ENCODE measurements at places on chromosomes 4 and X.

GRCh38 chr4:184440595-184441358 is 33.6 kb downstream of the IRF2 start:
- no peak for DNase-seq

GRCh38 chrX:134760650-134761049 is 102.4 kb upstream of the PLAC1 start:
- DNase-seq, result no peak

GRCh38 chr4:83083925-83084475 is 30.5 kb downstream of the PLAC8 start:
- DNase-seq, result no peak

- no peak for DNase-seq
Measured at GRCh38 chr4:173362666-173363065, 8.1 kb upstream of the SAP30 start.

- no peak for DNase-seq
Measured at GRCh38 chrX:101219864-101220346, 319 bp downstream of the DRP2 start.

DNA sequence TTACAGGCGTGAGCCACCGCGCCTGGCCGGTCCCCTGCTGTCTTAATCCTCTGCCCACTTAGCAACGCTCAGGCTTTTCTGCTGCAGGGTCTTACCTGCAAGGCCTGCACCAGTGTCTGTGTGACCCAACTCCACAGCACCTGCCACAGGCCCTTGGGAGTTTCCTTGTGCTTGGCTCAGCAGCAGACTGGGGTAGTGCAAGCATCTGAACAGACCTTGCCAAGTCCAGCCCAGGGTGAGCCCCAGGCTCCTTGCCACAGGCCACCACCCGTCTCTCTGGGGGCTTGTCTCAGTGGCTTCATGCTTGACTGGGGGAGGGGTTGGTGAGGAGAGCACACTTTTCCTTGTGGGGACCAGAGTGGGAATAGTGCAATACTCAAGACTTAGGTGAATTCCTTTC is 87.0 kb downstream of the FAM193A start:
- no peak for DNase-seq

DNA sequence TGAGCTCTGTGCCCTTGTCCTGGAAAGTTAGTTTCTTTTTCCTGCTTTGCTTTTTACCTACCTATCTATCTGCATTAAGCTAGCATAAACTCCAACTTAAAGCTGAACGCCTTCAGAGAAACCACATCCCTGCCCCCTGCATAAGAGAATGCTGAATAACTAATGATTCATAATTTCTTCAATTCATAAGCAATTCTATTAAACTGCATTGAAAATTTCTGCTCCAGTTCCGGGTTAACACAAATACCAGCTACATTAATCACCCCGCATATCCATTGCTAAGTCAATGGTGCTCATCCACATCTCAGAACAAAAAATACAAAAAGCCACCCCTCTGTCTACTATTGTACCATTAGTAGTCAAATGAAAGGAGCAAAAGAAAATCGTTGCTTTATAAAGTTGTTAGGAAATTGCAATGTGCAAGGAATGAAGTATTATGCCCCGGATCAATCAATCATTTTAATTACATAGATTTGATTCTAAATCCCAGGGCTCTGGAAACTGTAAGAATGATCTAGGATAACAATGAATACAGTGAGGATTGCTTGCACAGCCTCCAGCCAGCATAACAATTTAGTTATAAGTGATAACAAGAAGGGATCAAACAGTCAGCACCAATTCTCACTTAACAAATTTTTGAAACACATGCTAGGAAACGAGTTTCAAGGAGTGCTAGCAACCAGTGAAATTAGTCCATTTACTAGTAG is 106.8 kb downstream of the ELOVL6 start:
- DNase-seq, result no peak

DNA sequence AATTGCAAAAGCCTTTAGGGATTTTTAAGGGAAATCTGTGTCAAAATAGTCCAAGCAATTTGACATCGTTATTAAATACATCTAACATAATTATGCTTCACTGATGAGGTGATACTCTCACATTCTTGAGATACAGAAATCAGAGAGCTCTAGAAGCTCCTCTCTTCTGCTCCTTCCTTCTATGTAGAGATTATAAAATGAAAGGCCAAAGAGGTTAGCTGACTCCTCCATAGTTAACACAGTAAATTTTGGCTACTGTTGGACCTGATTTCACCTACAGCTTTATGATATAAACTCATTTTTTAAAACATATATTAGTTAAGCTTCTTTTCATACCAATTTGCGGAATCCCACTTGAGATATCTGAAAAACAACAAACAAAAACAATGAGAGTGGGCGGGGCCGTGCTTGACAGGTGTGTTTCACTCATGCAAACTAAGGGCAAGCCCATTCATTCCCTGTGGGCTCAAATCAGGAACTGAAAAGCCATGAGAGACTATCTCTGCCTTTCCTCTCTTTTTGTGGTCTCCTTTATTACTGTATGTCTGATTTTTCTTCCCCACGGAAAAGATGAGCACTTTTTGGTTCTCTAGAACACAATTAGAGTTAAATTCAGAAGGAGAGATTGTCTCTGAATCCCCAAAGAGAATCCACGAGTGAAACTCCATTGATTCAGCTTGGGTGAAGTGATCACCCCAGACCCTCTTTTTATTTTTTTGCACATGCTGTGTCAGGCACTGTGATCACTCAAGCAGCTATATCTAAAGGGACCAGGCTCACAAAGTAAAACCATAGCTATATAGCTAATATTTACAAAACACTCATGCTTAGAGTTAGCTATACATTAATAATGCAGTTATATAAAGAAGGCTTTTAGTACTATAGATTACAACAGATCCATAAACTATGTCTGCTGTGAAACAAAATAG is 566.3 kb downstream of the IL15 start:
- DNase-seq, result no peak

GRCh38 chr4:153782581-153782980 is 6.3 kb downstream of the SFRP2 start:
- DNase-seq, result no peak

DNA sequence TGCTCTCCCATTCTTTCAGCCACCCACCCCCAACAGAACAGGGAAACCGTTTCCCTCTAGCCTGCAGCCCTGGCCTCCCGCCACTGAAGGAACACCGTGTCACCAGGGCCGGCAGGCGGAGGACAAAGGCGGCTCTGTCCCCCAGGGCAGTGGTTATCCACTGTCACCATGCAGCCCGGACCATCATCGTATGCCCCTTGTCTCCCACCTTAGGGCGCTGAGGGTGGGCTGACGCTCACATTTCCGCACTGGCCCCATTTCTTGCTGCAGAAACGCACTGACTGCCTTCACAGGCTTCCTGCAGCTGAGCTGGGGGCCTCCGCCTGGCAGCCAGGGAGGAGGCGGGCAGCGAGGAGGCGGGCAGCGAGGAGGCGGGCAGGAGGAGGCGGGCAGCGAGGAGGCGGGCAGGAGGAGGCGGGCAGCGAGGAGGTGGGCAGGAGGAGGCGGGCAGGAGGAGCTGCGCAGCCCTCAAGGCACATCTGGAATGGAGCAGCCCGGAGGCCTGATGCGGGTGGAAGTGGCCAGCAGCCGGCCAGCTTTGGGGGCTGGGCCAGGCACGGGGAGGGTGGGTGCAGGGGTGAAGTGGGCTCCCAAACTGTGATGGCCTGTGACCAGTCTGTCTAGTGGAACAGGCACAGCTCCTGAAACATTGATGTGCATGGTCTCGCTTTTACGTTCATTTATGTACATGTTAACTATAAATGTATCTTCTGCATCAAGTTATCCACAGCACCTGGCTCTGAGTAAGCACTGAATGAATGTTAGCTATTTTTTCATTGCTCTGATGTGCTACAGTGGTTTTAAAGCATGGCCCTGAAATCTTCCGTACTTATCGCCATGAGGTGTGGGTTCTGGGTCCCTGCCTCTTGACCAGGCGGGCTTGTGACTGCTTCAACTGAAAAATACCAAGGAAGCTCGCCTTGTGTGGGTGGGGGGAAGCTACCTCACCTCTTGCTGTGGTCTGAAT is 20.6 kb upstream of the KIAA0232 start:
- no peak for DNase-seq

DNA sequence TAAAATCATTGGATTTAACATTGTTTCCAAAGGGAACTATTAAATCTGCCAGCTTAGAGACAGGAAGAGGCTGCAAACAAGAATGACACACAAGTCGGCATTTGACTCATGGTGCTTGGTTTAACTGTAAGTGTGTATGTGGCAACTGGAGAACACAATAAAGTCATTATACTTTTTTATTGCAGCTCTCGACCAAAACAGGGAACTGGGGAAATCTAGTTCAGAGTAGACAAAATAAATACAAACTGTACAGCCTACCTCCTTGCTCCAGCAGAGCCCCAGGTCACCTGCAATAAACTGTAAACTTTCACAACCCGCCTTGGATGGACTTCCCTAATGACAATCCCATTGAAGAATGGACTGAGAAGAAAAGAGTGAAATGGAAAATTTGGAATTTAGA is 24.0 kb downstream of the NPY5R start:
- DNase-seq, result no peak

GRCh38 chrX:150880808-150881165 is 17.7 kb downstream of the CD99L2 start:
- no peak for DNase-seq

DNA sequence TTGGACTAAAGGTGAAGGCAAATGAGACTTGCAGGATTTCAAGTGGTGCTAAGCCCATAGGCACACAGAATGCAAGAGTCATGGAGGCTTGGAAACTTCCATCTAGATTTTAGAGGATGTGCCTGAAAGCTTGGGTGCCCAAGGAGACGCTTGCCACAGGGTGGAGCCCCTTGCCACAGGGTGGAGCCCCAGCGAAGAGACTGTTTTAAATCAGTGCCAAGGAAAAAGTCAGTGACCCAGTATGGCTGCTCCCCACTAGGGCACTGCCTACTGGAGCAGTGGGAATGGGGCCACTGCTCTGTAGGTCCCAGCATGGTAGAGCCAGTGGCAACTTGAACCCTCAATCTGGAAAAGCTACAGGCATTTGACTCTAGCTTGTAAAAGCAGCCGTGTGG is 794.2 kb upstream of the LCORL start:
- no peak for DNase-seq

- no peak for DNase-seq
Measured at GRCh38 chr4:16838226-16838875, 60.1 kb downstream of the LDB2 start.

DNA sequence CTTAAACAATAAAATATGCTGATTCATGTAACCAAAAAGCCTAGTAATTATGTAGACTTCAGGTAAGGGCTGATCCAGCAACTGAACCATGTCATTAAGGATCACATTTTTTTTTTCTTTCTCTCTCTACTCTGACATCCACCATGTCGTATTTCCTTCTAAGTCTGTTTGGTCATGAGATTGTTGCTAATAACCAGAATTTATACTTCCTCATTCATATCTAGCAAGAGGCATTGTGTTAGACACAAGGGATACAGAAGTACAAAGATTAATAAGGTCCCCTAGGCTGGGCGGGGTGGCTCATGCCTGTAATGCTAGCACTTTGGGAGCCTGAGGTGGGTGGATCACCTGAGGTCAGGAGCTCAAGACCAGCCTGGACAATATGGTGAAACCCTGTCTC is 24.1 kb downstream of the PHEX start:
- no peak for DNase-seq

GRCh38 chr4:110498420-110498819 is 22.5 kb downstream of the ENPEP start:
- DNase-seq, result no peak

DNA sequence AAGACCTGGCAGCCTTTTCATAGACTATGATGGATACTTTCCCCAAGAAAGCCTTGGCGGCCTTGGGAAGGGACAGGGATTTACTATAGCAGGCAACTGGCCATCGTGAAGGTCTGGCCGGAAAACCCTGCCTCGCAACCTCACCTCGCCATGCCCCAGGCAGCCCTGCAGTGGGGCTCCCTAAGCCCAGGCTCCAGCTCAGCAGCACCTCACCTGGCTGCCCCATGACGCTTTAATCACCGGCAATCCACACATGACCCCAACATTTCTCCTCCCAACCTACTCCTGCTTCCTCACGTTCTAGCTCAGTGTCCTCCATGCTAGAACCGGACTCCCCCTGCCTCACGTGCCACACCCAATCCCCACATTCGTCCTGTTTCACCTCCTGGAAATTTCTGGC is 82.4 kb downstream of the NSUN7 start:
- DNase-seq, result no peak

DNA sequence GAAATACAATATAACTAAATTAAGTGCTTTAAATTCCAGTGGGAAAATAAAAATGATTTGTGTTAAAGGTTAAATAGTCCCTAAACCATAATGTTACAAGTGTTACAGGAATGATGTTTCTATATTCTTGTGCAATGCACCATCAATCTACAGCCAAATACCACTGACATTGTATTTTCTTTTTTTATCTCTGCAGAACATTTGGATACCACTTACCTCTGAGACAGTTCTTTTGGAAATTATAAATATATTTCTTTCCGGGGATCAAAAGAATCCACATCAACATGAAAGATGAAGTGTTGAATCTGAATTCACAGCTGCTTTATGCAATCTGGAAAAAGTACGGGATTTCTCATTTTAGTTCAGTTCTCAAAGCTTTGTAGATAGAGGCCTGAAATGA is 518.3 kb upstream of the AGA start:
- no peak for DNase-seq

- DNase-seq, result peak; percentile 78
Measured at GRCh38 chr4:184400375-184400870, 73.9 kb downstream of the IRF2 start.

DNA sequence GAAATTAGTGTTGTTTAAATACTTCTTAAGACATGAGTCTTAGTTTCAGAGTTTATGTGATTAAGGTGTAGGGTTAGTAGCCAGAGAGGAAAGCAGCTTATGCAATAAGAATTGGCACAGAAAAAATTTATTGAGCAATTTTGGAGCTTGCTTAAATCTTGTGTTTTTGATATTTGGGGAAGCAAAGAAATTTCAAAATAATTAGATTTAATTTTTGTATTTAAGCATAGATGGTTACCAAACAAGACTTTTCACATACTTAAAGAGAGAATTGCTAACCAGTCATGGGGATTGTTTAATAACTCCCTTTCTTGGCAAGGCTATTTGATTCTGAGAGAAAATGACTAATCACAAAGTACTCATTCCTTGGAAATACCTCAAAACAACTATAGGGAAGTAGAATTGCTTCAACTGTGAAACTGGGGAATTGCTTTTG is 202.0 kb upstream of the GRID2 start:
- no peak for DNase-seq

GRCh38 chr4:185713272-185713671 is 98.7 kb downstream of the SORBS2 start:
- DNase-seq, result no peak

DNA sequence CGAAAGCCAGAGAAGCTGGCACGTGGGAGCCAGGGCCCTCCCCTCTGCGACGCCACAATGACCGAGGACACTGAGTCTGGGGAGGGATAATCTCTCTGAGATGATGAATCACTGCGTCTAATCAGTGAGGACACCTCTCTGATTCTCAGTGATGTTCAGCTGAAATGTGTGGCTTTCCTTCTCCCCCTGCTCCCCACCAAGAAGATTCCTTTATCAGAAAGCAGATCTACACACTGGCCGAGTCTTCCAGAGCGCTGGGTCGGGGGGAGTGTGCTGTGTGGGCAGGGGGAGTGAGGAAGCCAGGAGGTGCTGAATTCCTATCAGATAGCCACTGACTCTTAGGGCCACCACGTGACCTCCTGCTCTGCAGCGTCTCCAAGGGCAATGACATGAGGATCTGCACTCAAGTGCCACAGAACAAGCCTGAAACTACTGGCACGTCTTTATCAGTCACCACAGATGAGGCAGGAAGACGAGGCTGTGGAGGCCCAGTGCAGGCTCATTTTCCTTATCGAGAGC is 89.2 kb downstream of the GATB start:
- no peak for DNase-seq

All from smooth muscle cell of the brain vasculature (primary cell).